SK-N-MC (cell line): ENCODE measurements at places on chromosomes 11 and 22.

DNA sequence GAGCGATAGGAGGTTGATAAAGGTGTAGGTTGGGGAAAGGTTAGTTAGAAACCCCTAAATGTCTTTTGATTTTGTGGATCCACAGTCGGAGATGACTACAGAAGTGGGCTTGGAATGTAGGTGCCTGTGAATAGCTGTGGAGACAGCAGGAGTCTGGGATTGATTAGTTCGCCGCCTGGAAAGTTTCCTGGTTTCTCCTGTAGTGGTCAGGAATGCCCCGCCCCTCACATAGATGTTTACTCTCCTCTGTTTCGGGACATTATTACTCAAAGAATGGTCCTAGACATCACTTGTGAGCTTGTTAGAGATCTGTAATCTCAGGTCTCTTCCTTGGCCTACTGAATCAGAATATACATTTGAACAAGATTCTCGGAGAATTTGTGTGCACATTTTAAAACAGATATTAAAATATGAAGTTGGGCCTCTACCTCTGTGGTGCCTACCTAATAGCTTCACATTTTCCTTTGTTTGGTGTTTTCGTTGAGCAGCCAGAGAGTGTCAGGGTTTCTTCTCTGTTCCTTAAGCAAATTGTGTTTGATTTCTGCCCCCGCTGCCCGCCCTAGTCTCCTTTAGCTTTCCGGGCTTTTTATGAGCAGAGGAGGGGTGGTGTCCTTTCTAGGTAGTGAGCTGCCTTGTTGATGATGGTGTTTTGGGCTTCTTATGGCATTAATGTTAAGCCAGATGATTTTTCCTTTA, 89.4 kb downstream of the PPP6R3 start:
- DNase-seq: no peak

- DNase-seq: no peak
Observed at GRCh38 chr11:12017243-12017678, 8.8 kb upstream of the DKK3 start.

- no peak for DNase-seq
Observed at GRCh38 chr11:970319-970871, 44.7 kb downstream of the AP2A2 start.

- DNase-seq: no peak
Observed at GRCh38 chr11:35114906-35115687, 23.9 kb upstream of the CD44 start.

DNA sequence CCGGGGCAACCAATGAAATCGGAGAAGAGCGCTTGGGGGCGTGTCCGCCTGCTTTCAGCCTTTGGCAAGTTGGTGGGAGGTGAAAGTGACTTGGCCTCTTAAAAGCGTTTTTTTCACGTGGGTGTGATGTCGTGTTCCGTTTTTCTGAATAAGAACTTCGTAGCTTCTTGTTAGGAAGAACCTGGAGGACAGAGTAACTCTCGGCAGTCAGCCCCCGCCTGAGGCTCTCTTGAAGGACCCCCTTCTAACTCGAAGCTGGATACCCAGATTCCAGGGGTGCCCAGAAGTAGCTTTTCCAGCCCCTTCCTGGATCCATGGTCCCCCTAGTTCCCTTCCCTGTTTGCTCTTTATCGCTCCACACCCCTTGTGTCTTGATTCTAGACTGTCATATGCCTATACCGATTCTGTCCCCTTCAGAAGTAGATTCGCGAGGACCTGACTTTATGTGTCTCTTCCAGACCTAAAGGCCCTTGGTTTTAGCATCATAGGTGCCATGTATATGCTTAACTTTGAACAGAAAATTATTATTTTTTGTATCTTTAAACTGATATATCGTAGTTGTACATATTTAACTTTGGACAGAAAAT, 915 bp upstream of the OSBP start:
- DNase-seq: no peak

- DNase-seq: no peak
Observed at GRCh38 chr11:17848715-17849114, 114.1 kb downstream of the KCNC1 start.

DNA sequence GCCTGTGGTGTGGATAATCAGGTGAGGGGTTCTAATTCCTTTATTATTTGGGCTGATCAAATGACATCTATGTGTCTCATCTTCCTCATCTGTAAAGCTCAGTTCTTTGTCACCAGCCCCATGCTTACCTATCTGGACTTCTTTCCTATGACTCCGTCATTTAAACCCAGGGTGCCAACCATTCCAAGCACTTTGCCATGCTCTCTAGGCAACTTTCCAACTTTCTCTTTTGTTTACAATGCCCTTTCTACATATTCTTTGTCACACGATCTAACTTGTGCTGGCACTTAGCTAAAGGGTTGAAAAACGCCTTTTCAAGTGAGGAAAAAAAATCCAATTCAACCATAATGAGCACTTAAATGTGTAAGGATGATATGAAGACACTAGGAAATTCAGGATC, 27.9 kb downstream of the EXPH5 start:
- DNase-seq: no peak

- no peak for DNase-seq
Observed at GRCh38 chr11:6249770-6250555, 9.7 kb upstream of the CCKBR start.

DNA sequence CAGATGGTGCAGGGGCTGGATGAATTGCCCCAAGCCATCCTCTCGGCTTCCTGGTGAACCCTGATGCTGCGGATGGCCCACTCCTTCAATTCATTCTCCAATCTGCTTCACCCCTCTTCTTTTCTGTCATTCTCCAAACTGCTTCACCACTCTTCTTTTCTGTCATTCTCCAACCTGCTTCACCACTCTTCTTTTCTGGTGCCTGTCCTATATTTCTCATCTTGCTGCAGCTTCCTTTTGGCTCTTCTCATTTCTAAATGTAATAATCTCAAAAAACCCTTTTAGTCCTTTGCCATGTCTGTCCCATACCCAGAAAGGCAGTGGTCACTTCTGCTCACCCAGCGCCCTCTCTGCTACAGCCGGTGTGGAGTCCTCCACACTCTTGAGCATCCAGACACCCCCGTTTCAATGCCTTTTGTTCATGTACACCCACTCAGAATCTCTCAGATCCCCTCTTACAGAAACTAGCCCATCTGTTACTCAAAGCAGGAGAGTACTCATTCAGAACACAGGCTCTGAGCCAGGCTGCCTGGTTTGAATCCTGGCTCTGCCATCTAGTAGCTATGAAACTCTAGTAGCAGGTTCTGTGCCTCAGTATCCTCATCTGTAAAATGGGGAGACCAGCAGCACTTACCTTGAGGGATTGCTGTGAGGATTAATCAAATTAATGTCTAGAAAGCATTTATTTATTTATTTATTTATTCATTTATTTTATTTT, 14.9 kb downstream of the SERPIND1 start:
- no peak for DNase-seq

GRCh38 chr11:65898656-65899355, 1.4 kb downstream of the FOSL1 start:
- DNase-seq: no peak

GRCh38 chr11:47571895-47572294, 6.5 kb downstream of the PTPMT1 start:
- no peak for DNase-seq

GRCh38 chr11:102891736-102892135, 17.0 kb upstream of the MMP12 start:
- DNase-seq: no peak

DNA sequence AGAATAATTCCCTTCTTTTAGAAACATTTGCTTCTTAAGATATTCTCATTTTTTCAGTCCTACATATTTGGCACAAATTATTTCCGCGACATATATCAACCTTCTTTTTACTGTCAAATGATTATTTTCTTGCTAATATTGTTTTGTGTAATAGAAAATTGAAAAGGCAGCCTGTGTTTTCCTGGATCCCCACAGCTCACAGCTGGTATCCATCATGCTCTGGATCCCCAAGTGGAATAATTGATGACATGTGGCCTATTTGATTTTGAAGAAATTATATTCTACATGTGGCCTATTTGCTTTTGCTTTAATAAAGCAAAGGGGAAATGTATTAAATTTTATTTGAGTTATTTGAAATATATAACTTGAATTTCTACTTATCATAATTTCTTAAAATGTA, 199.4 kb upstream of the LUZP2 start:
- no peak for DNase-seq
